Activated CD8-positive, alpha-beta memory T cell treated with anti-CD3 and anti-CD28 coated beads for 4 hours (primary cell): ENCODE measurements at places on chromosomes 2 and 18.

DNA sequence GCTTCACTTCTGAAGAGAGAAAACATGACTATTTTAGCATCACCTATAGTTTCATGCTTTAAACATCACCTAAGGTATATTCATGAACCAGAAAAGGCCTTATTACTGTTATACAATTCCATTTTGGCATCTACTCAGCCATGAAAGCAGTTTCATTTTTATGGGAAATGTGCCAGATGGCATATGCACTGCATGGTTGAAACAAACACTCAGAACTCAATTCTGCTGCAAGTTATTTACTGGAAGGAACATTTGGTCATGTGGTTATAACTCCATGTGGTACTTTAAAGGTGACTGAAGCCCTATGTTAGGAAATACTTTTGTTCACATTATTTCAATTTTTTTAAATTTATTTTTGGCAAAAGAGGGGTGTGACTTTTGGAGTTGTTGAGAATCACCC lies 287.5 kb upstream of the CRIM1 start:
- DNase-seq = no peak

DNA sequence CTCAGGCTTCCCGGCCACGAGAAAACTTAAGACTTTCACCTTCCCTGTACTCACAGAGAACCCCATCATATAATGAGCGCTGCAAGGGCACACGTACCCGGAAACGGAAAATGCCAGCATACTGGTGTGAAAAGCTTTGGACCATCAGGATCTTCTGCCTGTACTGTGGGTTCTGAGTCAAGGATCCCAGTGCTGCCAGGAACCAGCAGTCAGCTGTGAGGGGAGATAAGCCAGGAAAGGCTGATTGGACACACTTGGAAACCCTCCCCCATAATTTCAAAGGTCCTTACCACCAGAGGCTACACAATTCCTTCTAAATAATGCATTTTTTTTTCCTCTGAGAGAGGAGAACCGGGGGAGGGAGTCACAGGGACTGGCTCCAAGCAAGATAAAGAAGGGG lies 31.4 kb downstream of the CAPN13 start:
- DNase-seq = no peak

GRCh38 chr18:78367996-78368395 lies 611.6 kb upstream of the SALL3 start:
- no peak for DNase-seq

DNA sequence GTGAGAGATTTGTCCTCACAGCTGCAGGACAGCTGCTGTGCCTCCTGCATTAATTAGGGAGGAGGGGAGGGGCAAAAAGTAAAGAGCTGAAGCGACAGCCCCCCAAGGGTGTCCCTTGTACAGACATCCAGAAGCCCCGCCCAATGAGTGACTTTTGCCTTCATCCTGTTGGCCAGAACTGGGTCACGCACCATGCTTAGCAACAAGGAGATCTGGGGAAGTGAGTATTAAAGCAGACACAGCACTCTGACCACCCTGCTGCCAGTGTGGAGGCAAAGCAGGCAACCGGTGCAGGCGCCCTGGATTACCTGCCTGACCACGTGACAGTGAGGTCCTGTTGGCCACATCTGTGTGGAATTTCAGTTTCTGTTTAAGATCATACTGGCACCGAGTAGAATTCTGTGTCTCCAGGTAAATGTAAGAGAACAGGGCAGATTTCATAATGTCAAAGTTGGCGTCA lies 21.5 kb upstream of the BIN1 start:
- DNase-seq = no peak

DNA sequence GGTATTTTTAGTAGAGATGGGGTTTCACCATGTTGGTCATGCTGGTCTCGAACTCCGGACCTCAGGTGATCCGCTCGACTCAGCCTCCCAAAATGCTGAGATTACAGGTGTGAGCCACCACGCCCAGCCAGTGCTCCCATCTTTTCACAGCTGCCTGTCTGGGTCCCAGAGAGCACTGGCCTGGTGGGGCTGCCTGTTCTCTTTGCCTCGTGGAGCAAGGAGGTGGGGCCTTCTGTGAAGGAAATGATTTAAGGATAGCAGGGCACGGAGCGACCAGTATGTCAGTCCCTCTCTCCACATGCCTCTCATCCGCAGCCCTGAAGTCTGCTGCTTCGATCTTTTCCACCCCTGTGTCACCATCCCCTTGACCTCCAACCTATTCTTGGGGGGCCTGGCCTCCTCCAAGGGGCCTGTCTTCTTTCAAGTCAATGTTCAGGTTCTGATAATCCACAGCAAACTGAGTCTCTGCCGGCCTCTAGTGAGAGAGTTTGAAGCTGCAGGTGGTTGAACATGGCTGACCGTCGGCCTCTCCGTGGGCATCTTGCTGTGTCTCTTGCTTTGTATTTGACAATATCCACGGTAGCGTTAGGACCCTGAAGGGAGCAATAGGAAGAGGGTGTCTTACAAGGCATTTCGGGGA lies 28.2 kb upstream of the GIGYF2 start:
- DNase-seq = no peak

DNA sequence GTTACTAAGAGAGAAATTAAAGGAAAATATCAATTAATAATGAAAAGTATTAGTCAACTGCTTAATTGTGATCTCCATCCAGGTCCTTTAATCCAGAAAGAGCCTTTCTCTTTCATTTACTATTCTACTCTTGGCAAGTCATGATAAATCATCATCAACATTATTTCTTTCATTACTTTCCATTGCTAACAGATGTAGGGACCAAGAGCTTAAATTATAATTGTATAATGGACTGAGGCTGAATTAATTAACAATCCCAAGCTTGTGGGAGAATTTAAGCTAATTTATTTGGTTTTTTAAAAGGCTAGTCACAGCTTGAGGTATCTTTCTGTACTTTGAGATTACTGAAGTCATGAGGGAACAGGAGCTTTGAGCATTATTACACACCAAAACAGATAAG lies 223.9 kb downstream of the ERBB4 start:
- no peak for DNase-seq

DNA sequence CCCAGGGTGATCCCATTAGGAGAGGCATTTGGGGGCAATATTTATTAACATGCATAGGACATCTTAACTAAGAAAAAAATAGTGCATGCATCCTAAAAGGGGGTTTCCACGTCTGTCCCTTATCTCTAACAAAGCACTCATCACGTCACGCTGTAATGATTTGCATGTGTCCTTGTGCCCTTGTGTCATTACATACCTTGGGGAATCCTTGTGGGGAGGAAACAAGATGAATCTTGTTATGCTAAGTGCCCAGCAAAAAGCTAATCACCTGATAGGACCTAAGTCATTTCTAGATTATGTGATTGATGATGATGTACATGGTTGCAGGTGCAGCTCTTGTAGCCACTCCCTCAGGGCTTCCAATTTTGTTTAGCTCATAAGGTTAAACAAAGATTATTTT lies 250.9 kb downstream of the FBXO15 start:
- no peak for DNase-seq

- no peak for DNase-seq
Observed at GRCh38 chr2:198657512-198658121, 800.1 kb downstream of the SATB2 start.

GRCh38 chr18:36309436-36310391 lies 12.2 kb downstream of the FHOD3 start:
- no peak for DNase-seq

DNA sequence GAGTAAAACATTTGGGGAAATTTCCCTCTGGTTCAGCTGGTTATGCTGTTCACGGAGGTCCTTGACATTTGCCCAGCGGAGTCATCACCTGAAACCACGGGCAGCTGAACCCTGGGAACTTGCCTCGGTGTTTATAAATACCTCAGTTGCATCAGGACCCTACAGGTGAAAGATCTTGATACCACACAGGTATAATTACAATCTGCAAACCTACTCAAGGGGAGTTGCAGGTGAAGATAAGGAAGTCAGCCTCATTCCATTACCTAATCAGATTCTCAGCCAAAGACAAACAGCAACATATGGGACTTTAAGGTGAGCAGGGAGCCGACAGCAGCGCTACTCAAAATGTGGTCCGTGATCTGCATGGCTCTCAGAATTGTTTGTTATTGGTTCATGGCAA lies 37.0 kb upstream of the ATIC start:
- no peak for DNase-seq

DNA sequence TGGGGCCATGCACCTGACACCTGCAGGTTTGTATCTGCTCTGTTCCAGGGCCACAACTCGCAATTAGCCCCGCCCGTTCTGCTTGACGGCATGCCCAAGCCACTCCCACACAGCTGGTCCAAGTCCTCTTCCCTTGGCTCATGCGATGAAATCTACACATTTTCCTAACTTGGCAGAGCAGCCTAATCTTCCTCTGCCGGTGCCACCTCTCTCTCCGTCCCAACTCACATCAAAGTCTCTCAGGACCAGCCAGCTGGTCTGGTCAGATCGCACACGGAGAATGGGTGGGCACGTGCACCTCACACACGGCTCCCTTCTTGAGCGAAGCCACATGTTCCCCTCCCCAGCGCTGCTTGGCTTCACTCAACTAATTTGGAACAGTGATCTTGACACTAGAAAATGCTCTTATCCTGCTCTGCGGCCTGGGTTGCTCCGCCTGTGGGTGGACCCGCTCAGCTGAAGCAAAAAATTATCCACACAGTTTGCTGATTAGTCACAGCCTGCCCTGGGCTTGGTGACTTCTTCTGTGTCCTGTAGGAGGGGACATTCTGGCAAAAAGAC lies 176.7 kb downstream of the NRP2 start:
- no peak for DNase-seq

GRCh38 chr18:70132999-70133398 lies 72.5 kb downstream of the RTTN start:
- no peak for DNase-seq

- DNase-seq = peak; percentile 56
Observed at GRCh38 chr2:28810384-28811285, at the start of gene SPDYA. SPDYA (plus strand) TSS chr2:28810834; CDS start chr2:28816015, 5,181 bp downstream.

- DNase-seq = no peak
Observed at GRCh38 chr18:76345901-76346300, 149.1 kb downstream of the ZNF516 start.

DNA sequence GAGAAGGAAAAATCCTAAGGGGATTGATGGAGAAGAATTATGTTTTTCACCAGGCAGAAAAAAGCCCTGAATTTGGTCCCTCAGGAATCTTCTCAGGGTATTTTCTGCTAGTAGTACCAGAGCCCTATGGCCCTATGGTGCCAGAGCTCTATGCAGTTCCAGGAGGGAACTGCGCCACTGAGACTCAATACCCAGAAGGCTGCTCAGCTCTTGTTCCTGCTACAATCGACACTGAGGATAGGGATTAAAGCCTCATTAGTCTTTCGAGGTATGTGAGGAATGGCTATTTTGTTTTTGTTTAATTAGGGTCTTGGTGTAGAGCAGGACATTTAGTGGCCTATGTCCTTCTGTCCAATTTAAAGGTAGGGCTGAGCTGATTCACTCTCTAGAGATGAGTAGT lies 21.7 kb upstream of the PPP3R1 start:
- DNase-seq = no peak

DNA sequence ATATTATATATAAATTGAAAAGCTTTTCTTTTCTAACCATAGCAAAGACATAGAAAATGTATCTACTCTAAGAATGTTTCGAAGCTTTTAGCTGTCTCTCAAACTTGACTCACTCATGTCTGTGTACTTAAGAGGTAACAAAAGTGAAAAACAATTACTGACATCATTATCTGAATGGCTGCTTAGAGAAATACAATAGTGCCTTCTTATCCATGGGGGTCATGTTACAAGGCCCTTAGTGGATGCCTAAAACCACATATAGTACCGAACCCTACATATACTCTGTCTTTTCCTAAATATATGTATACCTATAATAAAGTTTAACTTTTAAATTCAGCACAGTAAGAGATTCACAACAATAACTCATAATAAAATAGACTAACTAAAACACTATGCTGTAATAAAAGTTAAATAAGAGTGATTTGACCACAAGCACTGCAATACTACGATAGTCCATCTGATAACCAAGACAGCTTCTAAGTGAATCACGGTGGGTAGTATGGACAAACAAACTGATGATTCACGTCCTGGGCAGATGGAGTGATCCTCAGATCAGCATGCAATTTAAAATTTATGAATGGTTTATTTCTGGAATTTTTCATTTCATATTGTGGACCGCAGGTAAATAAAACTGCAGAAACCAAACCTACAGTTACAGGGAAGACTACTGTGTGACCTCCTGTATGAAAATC lies 246.2 kb downstream of the XIRP2 start:
- DNase-seq = no peak
